ENCODE measurements at places on chromosomes 5 and 9. TPM values are rescaled to one million over a fixed set of nuclear protein-coding genes. Genes with fewer than 3 reads are reported as not detected.

GRCh38 chr5:56617998-56618397 lies 197.4 kb upstream of the MAP3K1 start:
- peaks cover 22% of the 10 kb centered on the region for H3K4me1 ChIP-seq
- no peaks in the 10 kb centered on the region for H3K27me3 ChIP-seq
- no peak overlapping the region for H3K27ac ChIP-seq
- DNase-seq, result no peak

GRCh38 chr9:86405926-86406325 lies 51.7 kb upstream of the TUT7 start:
- H3K36me3 ChIP-seq, result no peaks in the 10 kb centered on the region
- H3K27me3 ChIP-seq, result peaks cover 22% of the 10 kb centered on the region
- no peak for DNase-seq
- H3K27ac ChIP-seq, result no peak overlapping the region
- H3K4me1 ChIP-seq, result peaks cover 4% of the 10 kb centered on the region
- H3K4me3 ChIP-seq, result no peak overlapping the region

DNA sequence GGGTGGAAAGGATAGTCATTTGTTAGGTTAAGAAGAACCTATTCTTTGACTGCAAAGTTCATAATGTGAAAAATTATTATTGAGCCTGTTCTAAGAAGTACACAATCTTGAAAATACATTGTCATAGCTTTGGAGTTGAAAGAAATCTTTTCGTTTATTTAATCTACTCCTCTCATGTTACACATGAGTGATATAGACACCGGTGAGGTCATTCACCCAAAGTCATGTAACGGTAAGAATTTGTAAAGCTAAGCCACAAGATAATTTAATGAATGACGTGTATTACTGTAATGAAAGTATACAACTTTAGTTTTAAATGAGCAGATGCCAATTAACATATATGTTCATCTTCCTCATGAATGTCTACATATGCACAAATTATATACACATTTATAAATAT lies 284.1 kb upstream of the PDE4D start:
- H3K36me3 ChIP-seq, result no peaks in the 10 kb centered on the region
- H3K4me1 ChIP-seq, result no peaks in the 10 kb centered on the region
- no peak for DNase-seq

DNA sequence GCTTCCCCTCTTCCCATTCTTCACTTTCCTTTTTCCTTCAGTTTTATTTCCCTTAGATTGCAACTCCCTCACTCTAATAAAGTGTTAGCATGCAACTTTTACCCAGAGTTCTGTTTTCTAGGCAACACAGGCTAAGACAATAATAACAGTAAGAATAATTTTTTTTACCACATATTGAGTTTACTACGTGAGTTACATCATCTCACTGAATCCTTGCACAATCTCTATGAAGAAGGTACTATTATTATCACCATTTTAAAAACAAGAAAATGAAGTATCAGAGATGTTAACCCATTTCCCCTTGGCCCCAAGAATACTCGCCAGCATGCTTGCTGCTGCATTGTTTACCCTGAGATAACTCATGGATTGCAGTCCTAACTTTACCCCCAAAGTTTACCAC lies 53.7 kb upstream of the SMIM32 start:
- peaks cover 10% of the 10 kb centered on the region for H3K27me3 ChIP-seq
- no peak for DNase-seq
- no peaks in the 10 kb centered on the region for H3K4me1 ChIP-seq
- H3K27ac ChIP-seq, result no peak overlapping the region

DNA sequence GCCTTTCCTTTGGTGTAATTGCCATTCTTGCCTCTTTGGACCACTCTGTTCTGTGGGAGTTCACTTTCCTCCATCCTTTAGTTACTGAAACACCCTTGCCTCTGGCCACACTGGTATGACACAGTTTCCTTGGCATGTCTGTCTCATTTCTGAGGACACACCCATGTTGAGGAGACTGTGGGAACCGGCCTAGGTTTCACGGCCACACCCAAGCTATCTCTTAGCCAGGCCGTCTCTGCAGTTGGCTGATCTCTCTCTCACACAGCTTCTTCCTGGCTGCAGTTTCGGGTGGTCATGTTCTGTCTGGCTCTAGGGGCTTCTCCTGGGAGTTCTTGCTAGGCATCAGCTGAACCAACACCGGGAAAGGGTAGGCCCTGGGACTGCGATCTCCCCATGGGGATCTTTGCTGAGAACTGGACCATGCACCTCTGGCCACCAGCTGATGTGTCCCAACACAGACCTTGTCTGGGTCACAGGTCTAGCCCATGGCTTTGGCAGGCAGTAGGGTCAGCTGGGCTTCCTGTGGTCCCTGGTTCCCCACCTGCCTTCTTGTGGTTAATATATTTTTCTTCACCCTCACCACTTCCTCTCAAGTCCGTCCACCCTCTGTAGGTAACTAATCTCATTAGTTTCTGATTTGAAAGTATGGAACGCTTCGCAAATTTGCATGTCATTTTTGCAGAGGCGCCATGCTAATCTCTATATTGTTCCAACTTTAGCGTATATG lies 24.9 kb downstream of the ARHGEF37 start:
- H3K4me3 ChIP-seq, result peak overlapping the region; percentile 54
- no peak for DNase-seq
- H3K27me3 ChIP-seq, result no peaks in the 10 kb centered on the region
- H3K27ac ChIP-seq, result peak overlapping the region; percentile 24

GRCh38 chr9:104871961-104872527 lies 55.9 kb downstream of the ABCA1 start:
- no peak for DNase-seq
- H3K36me3 ChIP-seq, result no peaks in the 10 kb centered on the region
- no peaks in the 10 kb centered on the region for H3K4me1 ChIP-seq
- H3K27me3 ChIP-seq, result no peaks in the 10 kb centered on the region

The FOXD4 gene
- total RNA-seq, result 0.21 TPM

DNA sequence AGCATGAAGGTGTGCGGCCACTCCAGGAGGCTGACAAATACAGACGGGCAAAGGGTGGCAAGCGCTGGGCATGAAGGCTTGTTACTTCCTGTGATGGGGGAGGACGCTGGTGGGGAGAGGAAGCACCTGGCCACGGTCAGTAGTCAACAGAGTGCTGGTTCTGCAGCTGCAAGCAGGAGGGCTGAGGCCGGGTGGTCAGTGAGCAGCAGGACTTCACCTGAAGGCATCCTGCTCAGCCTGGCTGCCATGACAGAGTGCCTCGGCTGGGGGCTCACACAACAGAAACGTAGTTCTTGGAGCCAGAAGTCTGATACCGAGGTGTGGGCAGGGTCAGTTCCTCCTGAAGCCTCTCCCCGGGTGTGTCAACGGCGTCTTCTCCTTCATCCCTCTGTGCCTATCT lies 118.6 kb upstream of the IRX4 start:
- no peak overlapping the region for H3K4me3 ChIP-seq
- peaks cover 12% of the 10 kb centered on the region for H3K36me3 ChIP-seq
- peaks cover 9% of the 10 kb centered on the region for H3K4me1 ChIP-seq
- no peak overlapping the region for H3K27ac ChIP-seq
- H3K27me3 ChIP-seq, result peaks cover 15% of the 10 kb centered on the region

The GLIPR2 gene
- total RNA-seq, result 11.0 TPM

The PDE4D gene
- total RNA-seq, result 55.0 TPM

GRCh38 chr9:80157561-80157983 lies 585.8 kb downstream of the TLE4 start:
- peaks cover 4% of the 10 kb centered on the region for H3K27me3 ChIP-seq
- H3K4me1 ChIP-seq, result no peaks in the 10 kb centered on the region
- H3K4me3 ChIP-seq, result no peak overlapping the region
- H3K27ac ChIP-seq, result no peak overlapping the region

DNA sequence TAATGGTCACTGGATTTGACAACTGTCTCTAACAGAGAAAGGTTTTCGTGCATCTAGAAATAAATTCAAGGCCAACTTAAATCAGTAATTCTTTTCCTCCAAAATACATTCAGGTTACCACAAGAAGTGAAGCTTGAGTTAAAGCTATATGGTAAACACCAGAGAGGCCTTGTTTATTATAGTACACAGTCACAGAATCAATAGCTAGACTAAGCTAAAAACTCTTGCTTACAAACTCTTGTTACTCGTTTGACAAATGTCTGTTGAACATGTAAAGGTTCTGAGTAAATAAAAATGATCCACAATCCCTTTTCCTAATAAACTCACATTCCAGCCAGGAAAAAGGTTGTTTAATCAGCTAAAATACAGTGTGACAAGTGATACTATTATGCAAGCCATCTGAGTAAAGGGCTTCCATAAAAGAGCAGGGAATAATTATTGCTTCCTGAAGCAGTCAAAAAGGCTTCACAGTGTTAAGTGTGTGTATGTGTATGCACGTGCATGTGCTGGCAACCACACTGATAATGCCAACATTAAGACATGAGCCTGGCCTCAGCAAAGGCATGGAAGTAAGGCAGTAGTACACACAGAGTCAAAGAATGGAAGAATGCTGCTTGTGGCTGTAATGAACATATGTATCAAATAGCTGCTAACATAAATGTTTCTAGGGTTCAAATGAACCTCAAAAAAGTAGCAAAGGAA lies 12.8 kb downstream of the PTAR1 start:
- H3K36me3 ChIP-seq, result peaks cover 18% of the 10 kb centered on the region
- DNase-seq, result no peak
- no peak overlapping the region for H3K4me3 ChIP-seq
- no peaks in the 10 kb centered on the region for H3K27me3 ChIP-seq

GRCh38 chr5:138949988-138950387 lies 74.9 kb upstream of the LRRTM2 start:
- no peak overlapping the region for H3K27ac ChIP-seq
- no peak overlapping the region for H3K4me3 ChIP-seq
- peaks cover 19% of the 10 kb centered on the region for H3K4me1 ChIP-seq
- H3K36me3 ChIP-seq, result no peaks in the 10 kb centered on the region

GRCh38 chr9:123074628-123075027 lies 41.2 kb downstream of the GPR21 start:
- H3K36me3 ChIP-seq, result peaks cover 15% of the 10 kb centered on the region
- no peaks in the 10 kb centered on the region for H3K4me1 ChIP-seq
- H3K27ac ChIP-seq, result no peak overlapping the region

DNA sequence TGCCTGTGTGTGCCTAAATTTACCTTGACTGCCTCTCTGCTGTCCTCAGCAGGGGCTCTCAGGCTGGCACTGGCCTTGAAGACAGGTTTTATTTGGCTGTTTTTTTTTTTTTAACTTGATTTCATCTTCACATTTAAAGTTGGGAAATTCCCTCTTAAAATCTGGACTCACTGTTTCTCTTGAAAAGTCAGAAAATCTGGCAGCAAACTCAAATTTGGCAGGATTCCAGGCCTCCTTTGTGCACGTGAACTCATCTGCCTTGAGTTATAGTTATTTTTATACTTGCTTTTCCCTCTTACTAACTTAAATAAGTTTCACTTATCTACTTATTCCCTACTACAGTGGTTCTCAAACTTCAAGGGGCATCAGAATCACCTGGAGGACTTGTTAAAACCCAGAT lies 118.4 kb upstream of the MAP3K1 start:
- no peaks in the 10 kb centered on the region for H3K36me3 ChIP-seq
- DNase-seq, result no peak
- H3K27me3 ChIP-seq, result peaks cover 25% of the 10 kb centered on the region
- no peak overlapping the region for H3K4me3 ChIP-seq
- no peak overlapping the region for H3K27ac ChIP-seq

DNA sequence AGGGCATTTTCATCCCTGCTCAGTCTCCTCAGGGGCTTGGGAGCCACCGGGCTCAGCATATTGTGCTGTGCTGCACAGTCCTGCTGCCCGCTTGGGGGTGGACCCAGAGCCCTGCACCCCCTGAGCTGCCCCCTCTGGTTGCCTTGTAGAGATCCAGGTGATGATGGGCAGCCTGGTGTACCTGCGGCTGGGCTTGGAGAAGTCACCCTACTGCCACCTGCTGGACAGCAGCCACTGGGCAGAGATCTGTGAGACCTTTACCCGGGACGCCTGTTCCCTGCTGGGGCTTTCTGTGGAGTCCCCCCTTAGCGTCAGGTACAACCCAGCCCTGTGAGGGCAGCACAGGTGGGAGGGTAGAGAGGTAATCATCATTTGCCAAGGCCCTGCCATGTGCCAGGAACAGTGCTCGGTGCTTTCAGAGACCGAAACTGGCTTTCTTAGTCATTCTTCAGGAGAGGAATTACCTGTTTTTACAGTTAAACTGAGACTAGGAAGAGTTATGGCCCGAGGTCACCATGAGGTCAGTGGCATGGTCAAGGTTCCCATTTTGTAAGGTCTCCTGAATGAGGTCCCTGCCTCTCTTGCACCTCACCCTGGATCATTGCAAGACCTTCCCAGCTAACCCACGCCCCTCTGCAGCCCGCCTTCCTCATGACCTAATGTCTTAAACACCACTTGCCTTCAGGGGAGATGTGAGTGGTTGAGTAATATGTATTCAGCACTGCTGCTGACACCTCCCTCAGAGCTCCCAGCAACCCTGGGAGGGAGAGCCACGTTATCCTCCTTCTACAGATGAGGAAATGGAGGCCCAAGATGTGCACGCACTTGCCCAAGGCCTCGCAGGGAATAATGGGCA lies 7.5 kb downstream of the NHP2 start:
- no peak overlapping the region for H3K4me3 ChIP-seq
- peaks cover 16% of the 10 kb centered on the region for H3K36me3 ChIP-seq
- no peak overlapping the region for H3K27ac ChIP-seq
- H3K27me3 ChIP-seq, result no peaks in the 10 kb centered on the region
- DNase-seq, result no peak

DNA sequence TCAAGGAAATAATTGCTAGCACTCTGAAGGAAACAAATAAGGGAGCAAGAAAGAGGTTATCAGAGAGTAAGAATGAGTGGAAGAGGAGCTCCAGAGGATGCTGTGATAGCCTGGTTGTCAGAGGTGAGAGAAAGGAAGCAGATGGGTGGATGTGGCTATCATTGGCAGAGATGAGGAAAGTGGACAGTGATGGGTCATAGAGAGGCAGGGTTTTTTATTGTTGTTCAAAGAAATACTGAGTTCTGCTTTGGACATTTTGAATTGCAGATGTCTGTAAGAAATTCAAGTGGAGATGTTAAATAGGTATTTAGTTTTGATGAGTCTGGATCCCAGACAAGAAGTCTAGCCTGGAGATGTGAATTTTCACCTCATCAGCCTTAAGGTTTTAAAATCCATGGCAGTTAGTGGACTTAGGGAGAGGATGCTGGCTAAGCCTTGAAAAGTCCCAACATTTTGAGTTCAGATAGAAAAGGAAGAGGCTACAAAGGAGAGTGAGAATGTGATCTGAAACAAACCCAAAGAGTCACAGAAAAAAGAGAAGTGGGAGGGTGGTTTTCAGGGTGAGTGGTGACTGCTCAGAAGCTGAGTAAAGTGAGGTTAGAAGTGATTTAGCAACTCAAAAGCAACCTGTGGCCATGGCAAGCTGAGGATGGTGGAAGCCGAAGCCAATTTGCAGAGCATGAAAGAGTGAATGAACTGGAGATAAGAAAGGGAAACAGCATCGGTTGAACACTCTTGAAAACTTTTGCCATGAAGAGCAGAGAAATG lies 50.4 kb downstream of the PPIC start:
- DNase-seq, result no peak
- no peaks in the 10 kb centered on the region for H3K4me1 ChIP-seq
- no peaks in the 10 kb centered on the region for H3K27me3 ChIP-seq
- no peak overlapping the region for H3K4me3 ChIP-seq
- H3K36me3 ChIP-seq, result no peaks in the 10 kb centered on the region

The NR5A1 gene
- not detected for total RNA-seq

The LRRC70 gene
- total RNA-seq, result 0.95 TPM

The SPATA31D4 gene
- not detected for total RNA-seq
